ENCODE measurements at places on chromosomes 13 and 19.

GRCh38 chr19:35509861-35510625, 3.4 kb downstream of the DMKN start:
- peak; percentile 80 for DNase-seq

GRCh38 chr19:39738814-39739213, 985 bp upstream of the CLC start:
- DNase-seq = no peak

- DNase-seq = no peak
These were observed 79.7 kb upstream of the MBNL2 start for GRCh38 chr13:97142452-97142851.

DNA sequence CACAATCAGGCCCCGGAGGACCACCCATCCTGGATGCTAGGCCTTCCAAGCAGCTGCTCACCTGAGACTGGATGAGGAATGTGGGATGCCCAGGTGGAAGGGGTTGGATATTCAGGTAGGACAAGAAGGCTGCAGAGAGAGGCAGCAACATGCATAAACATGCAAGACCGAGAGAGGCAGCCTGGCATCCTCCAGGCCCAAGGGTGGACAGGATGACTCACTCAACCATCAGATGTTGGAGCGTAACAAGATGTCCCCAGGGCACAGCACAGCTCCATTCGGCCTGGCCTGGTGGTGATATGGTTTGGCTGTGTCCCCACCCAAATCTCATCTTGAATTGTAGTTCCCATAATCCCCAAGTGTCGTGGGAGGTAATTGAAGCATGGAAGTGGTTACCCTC, 10.0 kb upstream of the CABP5 start:
- DNase-seq = no peak

GRCh38 chr13:70893832-70894231, 785.6 kb upstream of the KLHL1 start:
- DNase-seq = no peak

DNA sequence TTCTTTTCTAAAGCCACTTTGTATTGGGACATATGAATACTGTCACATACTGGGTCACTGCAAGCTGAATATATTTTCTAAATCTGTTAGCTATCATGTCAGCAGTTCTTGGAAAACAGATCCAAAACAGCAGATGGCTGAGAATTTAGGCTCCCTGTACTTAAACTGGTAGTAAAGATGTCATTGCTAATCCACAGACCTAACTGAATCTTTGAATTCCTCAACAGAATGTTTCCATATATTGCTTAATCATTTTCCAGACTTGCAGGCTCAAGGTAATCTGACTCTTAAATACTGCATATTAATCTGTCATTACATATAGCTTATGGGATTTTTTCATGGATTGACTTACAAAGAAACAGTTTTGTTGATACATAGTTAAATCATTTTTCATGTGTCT, 639.0 kb upstream of the KLHL1 start:
- no peak for DNase-seq

GRCh38 chr19:35006342-35006998, 6.3 kb downstream of the GRAMD1A start:
- DNase-seq = no peak

DNA sequence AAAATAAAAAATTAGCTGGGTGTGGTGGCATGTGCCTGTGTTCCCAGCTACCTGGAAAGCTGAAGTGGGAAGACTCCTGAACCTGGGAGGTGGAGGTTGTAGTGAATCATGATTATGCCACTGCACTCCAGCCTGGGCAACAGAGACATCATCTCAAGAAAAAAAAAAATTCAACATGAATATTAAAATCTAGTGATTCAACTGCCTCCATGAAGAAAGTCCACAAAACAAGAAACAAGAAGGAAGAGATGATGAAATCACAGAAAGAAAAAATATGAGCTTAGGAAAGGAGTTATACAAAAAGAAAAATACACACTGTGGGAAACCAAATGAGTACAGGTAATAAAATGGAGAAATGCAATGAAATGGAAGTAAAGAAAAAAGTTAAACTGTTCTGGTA, 99.6 kb upstream of the SIAH3 start:
- no peak for DNase-seq

- DNase-seq = peak; percentile 9
These were observed 16.1 kb downstream of the ZNF816 start for GRCh38 chr19:52946322-52947310.

DNA sequence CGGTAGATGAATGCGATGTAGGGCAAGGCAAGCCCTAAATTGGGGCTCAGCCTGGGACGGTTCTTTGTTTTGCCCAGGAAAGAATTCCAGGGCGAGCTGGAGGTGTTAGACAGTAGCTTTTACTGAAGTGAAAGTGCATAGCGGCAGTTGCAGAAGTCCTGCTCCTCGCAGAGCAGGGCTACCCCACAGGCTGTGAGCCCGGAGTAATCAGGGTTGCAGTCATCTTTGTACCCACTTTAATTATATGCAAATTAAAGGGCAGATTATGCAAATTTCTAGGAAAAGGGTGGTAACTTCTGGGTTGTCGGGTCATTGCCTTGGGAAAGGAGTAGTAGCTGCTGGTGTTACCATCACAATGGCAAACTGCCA, 30.5 kb downstream of the VAV1 start:
- DNase-seq = no peak
